ENCODE measurements at places on chromosomes 7 and 10.

GRCh38 chr10:58903071-58903470 lies 273.4 kb upstream of the PHYHIPL start:
- DNase-seq: no peak

- DNase-seq: no peak
Measured at GRCh38 chr10:34213193-34213804, 601.8 kb downstream of the PARD3 start.

DNA sequence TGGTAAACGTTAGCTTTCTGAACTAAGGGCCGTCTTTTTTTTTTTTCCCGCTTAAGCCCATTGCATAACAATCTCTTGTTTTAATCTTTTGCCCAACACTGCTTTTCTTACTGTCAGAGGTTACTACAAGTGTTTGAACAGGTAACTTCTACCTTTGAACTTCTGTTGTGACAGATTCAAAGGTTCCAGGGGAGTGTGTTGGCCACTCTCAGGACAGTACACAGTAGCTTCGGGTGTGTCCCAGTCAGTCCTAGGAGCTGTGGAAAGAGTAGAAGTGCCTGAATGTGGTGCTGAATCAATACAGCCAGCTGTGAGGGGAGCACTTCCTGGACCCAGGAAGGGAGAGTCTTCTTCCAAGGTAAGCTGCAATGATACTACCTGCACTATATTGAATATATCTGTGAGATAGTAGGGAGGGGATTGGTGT lies at the start of gene ACSL5:
Gene ACSL5, plus strand, starts transcription at position 205 of the 427 bp plus-strand sequence. CDS start 20,831 bp downstream, outside the sequence.
- DNase-seq: no peak

- DNase-seq: no peak
Measured at GRCh38 chr7:25459057-25459456, 230.8 kb upstream of the NPVF start.

- no peak for DNase-seq
Measured at GRCh38 chr7:128347647-128348097, 4.0 kb upstream of the RBM28 start.

DNA sequence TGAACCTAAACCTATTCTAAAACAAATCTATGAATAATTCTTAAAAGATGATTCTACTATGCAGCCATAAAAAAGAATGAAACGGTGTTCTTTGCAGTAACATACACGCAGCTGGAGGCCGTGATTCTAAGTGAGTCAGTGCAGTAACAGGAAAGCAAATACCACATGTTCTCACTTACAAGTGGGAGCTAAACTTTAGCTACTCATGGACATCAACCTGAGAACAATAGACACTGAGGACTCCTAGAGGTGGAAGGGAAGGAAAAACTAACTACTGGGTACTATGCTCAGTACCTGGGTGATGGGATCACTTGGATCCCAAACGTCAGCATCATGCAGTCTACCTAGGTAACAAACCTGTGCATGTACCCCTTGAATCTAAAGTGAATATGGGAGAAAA lies 575.0 kb upstream of the MGMT start:
- DNase-seq: no peak

DNA sequence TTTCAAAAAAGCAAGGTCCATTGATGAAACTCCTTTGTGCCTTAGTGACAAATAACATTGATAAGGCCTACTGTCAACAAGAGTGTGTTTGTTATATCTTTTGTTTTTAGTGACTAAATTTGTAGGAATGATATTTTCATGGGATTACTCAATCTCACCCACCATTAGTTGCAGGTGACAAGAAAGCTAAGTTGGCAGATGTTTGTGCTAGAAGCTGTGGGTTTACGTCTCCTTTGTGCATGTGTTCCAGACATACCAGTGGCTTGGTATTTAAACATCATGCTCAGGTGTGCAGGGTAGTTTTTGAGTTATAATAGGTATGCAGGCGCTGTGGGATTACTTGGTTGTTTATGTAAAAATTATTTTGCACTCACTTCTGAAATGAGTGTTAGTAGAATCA lies 178.6 kb downstream of the ANKRD30A start:
- DNase-seq: no peak

- no peak for DNase-seq
Measured at GRCh38 chr7:140831724-140832123, 93.0 kb downstream of the BRAF start.

GRCh38 chr10:71081912-71082311 lies 130.5 kb upstream of the UNC5B start:
- no peak for DNase-seq
